ENCODE measurements at places on chromosomes 3 and 15.

GRCh38 chr15:90059208-90059985 lies 42.9 kb downstream of the IDH2 start:
- no peak for DNase-seq

- no peak for DNase-seq
These were observed 140.4 kb upstream of the CCDC54 start for GRCh38 chr3:107236655-107237337.

DNA sequence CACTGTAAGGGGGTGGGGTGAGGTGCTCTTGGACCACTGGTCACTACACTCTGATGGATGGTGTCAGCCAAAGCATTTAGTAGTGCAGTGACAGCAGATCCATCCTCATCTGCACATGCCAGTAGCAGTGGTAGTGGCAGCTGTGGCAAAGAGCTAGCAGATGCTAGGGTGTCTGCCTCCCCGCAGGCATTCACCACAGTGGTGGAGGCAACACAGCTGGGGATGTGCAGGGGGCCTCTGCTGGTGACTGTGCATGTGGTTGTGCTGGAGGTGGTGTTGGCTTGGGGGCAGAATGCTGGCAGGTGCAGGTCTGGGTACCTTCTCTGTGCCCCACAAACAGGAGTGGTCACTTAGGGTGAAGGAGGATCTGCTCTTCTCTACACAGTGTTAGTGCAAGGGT lies 19.4 kb upstream of the DCUN1D1 start:
- DNase-seq, result no peak

DNA sequence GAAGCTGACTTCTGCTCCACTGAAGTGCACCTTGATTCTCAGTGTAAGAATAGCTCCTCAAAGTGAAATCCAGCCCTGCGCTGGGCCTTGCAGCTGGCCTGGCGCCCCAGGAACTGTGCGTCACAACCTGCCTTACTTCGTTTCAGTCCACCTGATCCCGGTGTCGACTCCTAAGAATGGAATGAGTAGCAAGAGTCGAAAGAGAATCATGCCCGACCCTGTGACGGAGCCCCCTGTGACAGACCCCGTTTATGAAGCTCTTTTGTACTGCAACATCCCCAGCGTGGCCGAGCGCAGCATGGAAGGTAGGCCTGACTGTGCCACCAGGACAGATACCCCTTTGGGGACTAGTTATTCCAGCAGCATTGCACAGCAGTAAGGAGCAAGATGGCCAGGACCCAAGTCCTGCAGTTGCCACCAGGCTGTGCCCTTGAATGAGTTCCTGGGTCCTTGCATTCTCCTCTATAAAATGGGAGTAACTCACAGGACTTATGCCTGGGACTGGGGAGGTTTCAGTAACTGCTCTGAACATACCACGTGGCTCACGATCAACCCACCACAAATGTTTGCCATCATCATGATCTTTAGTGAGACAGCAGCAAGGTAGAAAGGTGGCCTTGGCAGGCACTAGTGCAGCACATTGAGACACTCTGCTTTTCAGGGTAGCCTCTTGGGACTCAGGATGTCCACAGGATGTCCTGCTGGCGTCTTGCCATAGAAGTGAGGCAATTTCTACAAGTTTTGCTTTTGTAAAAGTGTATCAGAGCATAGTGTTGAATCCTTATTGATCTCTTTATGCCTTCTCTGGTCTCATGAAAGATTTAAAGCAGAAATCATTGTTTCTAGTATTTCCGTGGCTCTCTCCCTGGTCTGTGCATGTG lies 46.8 kb downstream of the PXYLP1 start:
- DNase-seq, result no peak

GRCh38 chr3:167631471-167631870 lies 22.3 kb downstream of the WDR49 start:
- DNase-seq, result no peak

GRCh38 chr3:129413687-129414506 lies 14.5 kb downstream of the EFCAB12 start:
- no peak for DNase-seq

DNA sequence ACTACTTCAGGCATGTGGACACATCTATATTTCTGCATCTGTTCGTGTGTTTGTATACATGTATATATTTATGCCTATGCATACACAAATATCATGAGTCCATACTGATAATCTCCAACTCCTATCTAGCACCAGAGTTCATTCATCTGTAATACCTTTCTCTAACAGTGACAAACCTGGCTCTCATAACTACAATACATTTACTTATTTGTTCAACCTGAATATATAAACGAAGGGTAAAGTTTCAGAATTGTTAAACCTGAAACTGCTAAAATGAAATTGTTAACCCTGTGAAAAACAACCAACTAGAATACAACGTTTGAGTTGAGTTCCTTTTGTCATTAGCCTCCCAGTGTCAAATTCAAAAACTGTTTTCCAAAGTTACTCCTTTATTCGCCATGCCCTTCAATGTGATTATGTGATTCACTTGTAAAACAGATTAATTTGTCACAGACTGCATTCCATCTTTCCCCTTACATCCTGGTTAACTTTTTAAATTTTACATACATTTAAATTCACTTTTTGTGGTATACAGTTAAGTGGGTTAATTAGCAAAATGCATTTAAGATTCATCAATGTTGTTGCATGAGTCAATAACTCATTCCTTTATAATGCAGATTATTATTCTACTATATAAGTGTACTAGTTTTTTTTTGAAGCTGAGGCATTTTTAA lies 58.5 kb downstream of the PIK3R4 start:
- DNase-seq, result no peak

- no peak for DNase-seq
These were observed 79.8 kb downstream of the PLCH1 start for GRCh38 chr3:155664925-155665695.

DNA sequence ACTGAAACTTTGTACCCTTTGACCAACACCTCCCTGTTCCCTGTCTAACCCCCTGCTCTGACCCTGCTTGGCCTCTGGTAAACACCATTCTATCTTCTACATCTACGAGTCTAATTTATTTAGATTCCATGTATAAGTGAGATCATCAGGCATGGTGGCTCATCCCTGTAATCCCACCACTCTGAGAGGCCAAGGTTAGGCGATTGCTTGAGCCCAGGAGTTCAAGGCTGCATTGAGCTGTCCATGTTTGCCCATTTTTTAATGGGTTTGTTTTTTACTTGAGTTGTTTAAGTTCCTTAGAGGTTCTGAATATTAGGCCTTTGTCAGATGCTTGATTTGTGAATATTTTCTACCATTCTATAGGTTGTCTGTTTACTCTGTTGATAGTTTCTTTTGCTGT lies 16.9 kb downstream of the FBXW12 start:
- no peak for DNase-seq

DNA sequence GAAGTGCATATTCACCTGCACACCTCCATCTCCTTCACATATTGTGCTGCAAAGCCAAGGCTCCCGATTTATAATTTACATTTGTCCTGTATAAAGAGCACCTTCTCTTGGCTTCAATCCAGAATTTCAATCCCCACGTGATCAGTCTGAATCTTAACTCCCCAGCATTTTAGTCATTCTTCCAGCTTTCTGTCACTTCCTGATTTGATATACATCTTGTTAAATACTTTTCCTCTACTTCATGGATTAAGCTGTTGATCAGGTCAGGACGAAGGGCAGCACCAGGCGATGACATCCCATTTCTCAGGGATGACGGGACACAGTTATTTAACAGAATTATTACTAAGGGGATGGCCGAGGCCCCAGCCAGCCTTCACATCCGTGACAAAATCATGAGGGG lies 212.5 kb downstream of the EPHB1 start:
- DNase-seq, result no peak

DNA sequence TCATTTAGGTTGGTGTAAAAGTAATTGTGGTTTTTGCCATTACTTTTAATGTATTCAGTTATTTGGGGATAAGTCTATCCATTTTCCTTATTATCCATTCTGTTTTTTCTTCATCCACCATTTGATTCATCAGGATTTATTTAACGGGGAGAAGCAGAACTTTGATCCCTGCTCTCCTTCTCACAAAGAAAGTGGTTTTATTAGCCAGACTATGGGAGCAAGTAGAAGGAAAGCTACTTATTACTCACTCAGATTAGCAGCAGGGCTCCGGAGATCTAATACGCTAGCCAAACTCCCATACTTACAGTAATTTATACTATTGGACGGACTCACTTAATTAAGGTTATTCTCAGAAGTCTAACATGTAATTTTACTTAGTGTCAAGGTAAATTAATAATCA lies 14.7 kb upstream of the TMEM87A start:
- no peak for DNase-seq

- DNase-seq, result no peak
These were observed 115.2 kb downstream of the PEX5L start for GRCh38 chr3:179921500-179921899.

DNA sequence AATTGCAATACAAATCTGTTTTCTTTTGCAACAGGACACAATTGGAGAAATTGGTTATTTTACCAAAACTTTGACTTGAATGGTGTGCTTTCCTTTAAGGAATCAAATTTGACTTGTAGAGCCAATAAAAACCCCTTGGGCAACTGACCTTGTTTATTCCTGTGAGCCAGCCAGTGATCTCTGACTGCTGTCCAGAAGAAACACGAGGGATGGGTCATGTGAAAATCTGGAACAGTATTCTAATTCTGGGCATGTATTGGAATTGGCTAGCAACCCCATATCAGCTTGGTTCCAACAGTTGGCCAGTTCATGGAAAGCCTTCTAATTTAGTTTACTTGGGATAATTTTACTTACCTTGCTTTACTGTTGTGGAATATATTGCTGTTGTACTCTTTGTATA lies 19.1 kb upstream of the HHATL start:
- no peak for DNase-seq

DNA sequence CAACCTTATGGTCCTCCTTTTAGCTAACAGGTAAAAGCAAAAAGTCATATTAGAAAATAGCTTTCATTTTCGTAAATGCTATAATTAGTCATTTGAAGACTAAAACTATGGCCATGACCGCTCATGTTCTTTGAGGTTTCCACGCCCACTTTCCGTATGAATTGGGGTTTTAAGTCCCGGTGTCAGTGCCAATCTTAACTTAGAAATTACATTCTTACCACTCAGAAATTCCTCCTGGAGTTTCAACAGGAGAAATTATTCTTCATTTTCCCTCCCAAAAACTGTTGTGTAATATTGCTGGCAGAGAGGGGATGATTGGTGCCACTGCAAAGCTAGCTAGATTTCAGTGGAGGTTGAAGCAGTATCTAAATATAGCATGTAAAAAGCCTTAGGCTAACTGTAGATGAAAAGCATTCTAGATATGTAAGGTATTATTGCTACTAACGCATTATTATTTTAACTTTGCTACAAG lies 71.0 kb upstream of the MDFIC2 start:
- no peak for DNase-seq

DNA sequence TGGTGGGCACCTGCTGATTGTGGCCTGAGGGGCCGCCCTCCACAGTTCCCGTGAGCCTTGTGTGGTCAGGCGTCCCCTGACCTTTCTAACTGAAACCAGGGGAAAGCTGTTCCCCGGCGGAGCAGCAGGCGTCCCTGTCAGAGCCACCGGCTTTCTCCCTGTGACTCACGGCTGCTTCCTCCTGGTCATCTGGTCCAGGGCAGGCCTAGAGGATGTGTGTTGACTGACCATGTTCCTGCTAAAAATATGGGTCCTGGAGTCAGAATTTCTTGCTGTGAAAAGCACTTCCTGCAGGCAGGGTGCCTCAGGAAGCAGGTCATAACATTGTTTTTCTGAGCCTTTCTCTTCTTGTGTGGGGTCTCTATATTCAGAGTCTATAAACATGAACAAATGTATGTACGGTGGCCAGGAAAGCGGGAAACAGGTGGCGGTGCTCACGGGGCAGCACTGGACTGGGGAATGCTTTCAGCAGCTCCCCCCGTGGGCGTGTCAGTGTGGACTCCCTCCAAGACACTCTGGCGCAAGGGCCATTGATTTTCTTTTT lies 38.4 kb upstream of the CGNL1 start:
- DNase-seq, result no peak

DNA sequence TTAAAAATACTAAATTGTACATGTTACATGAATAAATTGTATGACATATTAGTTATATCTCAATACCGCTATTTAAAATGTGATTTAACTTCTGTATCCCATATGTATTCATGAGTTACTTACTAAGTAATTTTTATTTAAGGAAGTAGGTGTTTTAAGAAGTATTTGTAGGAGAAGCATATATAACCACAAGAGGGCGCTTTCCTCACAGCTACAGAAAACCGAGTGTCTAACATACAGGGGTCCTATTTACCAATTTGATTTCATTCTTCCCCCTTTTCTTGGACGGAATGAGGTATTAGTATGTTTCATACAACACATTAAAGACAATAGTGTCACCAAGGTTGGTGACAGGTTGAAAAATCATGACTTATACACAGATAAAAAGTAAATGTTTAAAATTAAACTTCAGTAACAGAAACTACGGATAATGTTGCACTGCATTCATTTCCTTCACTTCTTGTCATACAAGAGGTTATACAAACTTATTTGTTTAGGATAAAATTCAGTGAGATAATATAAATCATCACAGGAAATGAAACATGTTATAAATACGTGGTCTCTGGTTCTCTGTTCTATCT lies 253.6 kb downstream of the MAGI1 start:
- no peak for DNase-seq
